ENCODE measurements at places on chromosomes 4 and X.

GRCh38 chrX:110389570-110389969, 30.9 kb downstream of the RTL9 start:
- DNase-seq: no peak

GRCh38 chr4:113637363-113637762, 124.2 kb downstream of the CAMK2D start:
- no peak for DNase-seq

GRCh38 chr4:15738877-15739276, 36.0 kb downstream of the BST1 start:
- no peak for DNase-seq

DNA sequence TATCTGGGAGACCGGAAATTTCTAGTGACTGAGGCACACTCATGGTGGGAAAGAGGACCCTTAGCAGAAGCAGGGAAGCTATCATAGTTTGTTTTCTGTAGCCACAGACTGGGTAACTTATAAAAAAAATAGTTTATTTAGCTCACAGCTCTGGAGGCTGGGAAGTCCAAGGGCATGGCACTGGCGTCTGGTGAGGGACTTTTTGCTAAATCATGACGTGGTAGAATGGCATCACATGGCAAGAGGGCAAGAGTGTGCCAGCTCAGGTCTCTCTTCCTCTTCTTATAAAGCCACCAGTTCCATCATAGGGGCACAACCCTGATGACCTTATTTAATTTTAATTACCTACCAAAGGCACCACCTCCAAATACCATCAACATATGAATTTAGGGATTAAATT, 13.3 kb downstream of the APLN start:
- DNase-seq: no peak

- no peak for DNase-seq
Measured at GRCh38 chrX:2299871-2300270, 200.9 kb downstream of the DHRSX start.

GRCh38 chrX:72621625-72622485, 49.2 kb upstream of the HDAC8 start:
- DNase-seq: no peak

DNA sequence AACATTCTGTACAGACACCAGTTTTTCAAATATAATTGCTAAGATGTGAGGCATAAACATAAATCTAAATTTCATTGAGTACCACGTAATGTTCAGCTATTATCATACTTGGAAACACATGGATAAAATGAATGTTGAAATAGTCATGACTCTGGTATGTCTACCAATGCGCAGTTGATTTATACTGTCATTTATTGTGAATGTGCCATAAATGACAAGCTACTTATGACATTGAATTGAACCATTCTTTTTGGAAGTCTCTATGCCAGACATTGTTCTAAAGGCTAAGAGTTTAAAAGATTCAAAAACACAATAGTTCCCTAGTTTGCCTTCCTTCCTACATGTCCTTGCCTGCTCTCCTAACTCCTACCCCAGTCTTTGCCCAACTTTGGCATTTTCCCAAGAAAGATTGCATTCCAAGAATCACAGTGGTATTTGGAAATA, 96.6 kb upstream of the DMD start:
- no peak for DNase-seq

DNA sequence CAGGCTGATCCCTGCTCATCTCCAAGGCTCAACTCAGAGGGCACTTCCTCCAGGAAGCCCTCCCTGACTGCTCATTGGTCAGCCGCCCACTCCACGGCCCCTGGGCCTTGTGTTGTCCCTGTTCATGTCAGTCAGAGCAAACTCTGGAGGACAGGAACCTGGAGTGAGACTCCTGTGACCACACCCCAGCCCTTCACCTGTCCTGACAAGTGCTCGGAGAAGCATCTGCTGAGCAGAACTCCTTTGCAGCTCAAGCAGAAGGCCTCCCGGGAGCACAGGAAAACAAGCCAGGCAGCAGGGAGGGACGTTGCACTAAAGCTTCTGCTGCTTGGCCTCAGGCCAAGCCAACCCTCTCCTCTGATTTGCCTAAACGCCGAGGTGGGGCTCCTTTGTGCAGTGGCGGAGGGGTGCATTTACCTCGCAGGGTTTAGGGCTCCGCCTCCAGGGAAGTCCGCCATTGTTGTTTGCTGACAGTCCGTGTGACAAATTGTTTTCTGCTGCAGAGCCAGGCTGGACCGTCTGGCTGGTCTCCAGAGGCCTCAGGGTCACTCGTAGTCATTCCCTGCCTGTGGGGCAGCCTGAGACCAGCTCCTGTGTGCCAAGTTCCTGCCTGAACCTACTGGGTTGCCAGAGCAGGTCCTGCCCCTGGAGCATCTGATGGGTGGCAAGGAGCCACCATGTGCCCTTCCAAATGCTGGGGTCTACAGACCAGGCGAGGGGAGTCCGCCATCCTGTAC, 61.8 kb downstream of the C4orf50 start:
- peak; percentile 94 for DNase-seq

GRCh38 chrX:133189195-133189594, 29.0 kb downstream of the TFDP3 start:
- no peak for DNase-seq

- DNase-seq: no peak
Measured at GRCh38 chr4:122749704-122750454, 17.4 kb downstream of the BBS12 start.

DNA sequence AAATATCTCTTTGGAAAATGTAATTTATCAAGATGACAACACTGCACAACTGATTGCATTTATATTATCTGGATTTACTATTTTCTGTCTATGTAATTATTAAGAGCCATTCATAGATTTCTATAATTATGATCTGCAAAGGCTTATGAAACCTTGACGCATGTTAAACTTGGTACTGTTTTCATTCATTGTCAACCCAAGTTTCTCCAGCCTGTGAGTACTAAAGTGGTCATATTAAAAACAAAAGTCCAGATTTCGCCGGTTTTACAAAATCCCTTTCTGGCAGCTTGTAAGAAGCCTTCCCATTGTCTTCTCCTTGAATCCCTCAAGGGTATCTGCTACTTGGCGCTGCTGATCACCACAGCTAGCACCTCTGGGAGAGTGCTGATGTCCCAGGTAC, 19.7 kb upstream of the GRPR start:
- DNase-seq: no peak

DNA sequence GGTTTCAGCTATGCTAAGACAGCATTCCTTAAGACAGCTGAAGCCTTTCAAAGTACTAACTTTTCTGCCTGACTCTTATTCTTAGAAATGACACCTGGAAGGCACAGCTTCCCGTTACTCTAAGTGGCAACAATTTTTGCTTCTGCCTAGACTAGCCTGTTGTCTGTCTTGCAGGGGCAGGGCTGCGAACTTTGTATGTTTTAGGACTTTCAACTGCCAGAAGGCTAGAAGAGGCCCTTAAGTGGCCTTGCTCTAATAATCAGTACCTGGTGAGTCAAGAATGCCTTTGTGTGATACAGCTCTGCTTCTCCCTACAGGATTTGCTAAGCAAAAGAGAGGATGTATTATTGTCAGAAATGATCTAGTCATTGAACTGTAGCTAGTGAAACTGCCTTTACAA, 30.0 kb upstream of the TFDP3 start:
- no peak for DNase-seq

DNA sequence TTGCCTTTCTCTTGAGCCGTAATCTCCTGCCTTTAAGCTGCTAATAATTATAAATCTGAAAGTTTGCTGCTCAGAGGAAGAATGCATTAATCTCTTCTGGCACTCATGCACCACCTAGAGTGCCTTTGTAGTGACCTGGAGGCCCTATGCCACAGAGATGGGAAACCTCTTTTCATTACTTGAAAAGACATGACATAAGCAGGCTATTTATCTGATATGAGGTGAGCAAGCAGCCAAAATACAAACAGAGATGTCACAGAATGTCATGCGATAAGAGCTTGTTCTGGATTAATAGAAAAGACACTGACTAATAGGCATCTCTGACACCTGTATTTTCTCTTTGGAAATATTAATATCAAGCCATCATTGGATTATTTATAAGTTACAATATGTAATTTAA, 42.3 kb downstream of the GABRB1 start:
- no peak for DNase-seq

All from NCI-H345 (cell line).